ENCODE measurements at places on chromosomes 7 and 10.

DNA sequence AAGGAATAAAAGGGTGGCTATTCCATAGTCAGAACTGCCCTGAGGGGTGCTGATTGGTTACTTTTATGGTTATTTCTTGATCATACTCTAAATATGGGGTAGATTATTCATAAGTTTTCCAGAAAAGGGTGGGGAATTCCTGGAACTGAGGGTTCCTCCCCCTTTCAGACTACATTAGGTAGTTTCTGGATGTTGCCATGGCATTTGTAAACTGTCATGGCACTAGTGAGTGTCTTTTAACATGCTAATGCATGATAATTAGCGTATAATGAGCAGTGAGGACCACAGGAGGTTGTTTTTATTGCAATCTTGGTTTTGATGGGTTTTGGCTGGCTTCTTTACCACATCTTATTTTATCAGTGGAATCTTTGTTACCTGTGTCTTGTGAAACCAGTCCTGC lies 26.5 kb upstream of the POT1 start:
- no peak for DNase-seq

DNA sequence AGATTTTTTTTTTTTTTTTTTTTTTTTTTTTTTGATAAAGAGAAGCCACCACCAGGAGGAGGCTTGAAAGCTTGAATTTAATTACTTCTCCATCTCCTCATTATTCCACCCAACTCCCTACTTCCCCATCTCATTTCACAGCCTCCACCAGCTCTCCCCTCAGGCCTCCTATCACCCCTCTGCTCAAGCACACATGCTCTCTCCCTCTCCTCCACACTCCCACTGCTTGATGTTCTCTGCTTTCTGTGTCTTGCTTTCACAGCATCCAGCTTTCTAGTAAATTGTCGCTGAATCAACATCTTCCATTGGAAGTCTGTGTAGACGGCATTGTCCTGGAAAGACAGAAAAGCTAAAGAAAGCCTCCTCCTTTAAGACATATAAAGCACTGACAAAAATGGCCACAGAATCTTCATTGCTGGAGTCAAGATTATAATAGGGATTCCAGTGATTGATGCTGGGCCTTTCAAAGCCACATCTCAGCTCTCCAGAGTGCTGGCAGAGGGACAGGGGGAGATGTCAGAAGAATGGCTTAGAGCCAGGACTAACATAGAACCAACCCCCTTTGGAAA lies 58.3 kb downstream of the DOCK4 start:
- DNase-seq, result no peak

- no peak for DNase-seq
These were observed 316.2 kb downstream of the SORCS3 start for GRCh38 chr10:104957178-104957841.

DNA sequence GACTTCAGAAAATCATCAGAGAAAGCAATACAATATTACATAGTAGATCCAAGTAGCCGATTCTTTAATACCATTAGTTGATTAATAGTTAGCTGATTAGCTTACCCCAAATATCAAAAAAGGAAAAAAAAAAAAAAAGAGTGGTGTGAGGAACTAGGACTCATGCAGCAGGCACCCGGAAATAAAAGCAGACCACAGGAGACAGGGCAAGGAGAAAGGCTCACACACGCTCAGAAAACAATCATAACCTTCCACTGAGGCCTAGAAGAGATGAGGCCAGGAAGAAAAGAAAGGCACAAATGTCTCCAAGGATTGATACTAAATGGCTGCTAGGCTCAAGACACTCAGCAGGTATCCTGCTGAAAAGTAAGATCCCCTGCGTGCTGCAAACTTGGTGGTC lies 25.9 kb downstream of the TRDMT1 start:
- DNase-seq, result no peak

- no peak for DNase-seq
These were observed 120.2 kb downstream of the PRLHR start for GRCh38 chr10:118475214-118475613.

Data from epithelial cell of prostate (primary cell).